ENCODE measurements at places on chromosomes 4 and X. TPM values are rescaled to one million over a fixed set of nuclear protein-coding genes. Genes with fewer than 3 reads are reported as not detected.

DNA sequence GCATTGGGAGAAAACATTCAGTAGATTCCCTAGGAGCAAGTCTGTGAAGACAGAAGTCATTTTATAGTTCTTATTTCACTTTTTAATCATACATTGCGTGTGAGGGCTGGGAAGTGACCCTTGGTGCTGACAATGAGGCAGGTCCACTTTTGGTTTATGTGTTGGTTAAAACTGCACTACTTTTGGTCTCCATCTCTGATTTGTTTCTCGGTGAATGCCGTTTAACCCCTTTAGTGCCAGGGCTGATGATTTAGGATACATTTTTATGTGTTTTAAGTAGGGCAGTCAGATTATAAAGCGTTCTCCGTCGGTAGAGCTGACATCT, 110.4 kb downstream of the AFF1 start:
- DNase-seq = no peak

GRCh38 chr4:26813698-26814097, 46.9 kb upstream of the STIM2 start:
- no peak for DNase-seq

- DNase-seq = peak; percentile 52
These were observed 210.0 kb upstream of the STK26 start for GRCh38 chrX:131812847-131813825.

DNA sequence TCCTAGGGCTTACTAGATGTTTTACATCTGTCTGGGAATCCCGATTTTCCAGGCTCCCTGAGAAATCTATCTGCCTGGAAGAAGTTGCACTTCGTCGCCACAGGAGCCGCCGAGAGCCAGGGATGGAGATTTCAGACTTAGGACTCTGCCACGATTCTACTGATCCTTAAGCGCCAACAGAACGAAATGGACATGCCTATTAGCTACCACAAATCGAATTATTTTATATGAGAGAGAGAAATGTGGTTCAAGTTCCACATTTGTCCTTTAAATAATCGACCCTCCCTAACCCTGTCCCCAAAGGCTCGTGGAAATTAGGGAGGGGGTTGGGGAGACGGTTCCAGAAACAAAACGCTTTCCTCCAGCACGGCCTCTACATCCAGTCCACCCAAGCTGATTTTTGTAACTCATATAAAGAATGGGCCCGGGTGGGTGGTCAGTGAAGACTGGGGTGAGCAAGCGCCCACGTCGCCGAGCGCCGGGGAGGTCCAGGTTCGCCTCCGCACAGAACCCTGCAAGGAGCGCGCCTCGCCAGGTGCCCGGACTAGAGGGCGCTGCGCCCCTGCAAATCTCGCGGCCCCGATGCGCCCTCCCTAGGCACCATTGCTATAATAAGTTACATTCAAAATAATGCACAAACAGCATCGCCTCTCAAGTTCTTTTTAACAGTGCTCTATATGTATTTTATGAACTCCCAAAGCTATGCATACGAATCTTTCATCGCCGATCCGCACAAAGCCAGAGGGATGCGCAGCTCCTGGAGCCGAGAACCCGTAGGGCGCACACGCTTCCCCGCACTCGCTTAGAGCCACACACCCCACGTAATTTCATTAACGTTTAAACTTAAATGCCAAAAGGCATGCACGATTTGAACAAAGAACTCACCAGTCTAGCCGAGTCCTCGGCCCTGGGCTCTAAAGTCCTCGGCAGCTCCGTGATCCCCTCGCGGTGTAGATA, 2.1 kb upstream of the FAT1 start:
- peak; percentile 53 for DNase-seq

- no peak for DNase-seq
These were observed 502.5 kb downstream of the GRXCR1 start for GRCh38 chr4:43394976-43395375.

GRCh38 chr4:89562746-89563145, 255.1 kb upstream of the GPRIN3 start:
- DNase-seq = no peak

DNA sequence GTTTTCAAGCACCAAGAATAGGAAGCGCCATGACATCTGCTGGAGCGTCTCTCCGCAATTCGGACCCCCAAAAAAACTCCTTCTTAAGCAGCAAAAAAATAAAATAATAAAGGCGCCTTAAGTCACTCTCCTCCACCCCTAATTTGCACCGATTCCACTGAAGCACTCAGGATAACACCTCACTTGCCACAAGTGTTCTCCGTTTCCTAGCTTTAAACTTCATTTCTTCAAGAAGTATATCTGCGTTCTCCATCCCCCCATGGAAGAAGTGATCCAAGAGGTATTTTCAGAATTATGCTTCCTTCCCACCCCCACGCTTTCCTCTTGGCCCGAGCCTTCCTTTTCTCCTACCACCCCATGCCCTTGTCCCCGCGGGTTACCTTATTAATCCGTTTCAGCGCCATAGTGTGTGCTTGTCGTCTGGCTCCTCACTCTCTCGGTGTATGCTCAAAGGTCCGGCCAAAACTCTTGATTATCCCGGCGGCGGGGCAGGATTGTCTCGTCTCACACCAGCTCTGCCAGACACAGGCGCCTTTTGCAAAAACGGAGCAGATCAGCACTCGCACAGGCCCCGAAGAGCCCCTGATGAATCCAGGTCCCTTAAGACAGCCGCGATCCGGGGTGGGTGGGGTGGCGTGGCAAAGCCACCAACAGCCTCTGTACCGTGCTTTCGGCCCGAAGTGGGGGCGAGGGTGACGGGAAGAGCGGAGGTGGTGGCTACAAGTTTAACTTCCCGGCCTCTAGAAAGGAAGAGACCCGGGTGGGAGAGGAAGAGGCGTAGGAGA, 1.1 kb downstream of the UBE2D3 start:
- DNase-seq = peak; percentile 32

DNA sequence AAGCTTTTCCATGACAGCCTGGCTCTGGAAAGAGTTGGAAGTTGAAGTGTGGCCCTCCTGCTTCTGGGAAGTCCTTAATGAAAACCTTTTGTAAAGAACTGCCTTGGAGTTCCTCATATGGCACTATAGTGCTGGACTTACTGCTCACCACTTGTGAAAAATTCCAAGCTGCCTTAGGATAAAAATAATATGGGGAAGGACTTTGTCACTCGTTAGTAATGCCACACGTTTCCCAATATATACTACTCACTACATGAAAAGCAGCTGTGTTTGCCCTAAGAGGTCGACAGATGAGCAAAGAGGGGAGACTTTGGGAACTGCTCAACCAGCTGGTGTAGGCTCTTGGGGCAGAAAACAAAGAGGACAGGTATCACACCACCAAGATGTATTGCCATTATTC, 11.7 kb downstream of the OPHN1 start:
- DNase-seq = no peak

DNA sequence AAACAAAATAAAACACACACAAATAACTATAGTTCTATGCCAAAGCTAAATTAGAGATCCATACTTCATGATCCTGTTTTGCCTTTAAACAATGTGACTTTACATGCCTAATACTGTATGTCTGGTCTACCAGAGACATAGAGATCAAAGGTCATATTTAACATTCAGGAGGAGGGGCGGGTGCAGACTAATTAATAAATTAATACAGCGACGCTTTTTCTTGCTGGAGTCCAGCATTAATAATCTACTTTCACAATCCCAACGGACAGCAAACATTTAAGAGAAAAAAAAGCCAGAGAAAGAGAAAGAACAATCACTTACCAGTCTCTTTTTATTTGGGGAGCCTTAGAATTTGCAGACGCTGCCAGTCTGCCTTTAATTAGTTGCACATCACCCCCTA, 509 bp downstream of the CXXC4 start:
- no peak for DNase-seq

- DNase-seq = peak; percentile 24
These were observed 239.6 kb downstream of the GRXCR1 start for GRCh38 chr4:43132010-43132582.

DNA sequence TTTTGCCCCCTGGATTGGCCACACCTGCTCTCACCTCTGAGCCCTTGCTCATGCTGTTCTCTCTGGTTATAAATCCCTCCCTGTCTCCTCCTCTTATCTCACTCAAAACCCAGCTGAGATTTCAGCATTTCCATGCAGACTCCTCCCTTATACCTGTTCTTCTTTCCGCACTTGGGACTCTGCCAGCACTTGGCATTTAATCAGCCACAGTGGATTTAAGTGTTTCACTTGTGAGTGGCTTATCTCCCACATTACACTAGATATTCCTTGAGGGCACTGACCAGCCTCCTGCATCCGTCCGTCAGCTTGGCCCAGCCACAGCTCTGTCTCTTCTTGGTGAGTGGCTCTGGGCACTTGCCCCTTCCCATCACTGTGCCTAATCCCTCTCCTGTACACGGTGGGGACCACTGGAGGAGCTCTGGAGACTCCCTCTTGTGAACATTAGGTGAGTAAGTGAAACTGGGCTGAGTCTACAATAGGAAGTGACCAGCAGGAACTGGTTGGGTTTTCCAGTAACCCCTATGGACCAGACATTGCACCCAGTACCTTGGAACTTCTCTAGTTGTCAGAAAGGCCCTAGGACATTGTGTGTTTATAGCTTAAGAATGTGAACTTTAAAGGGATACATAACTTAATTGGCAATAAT, 19.9 kb downstream of the FGFBP1 start:
- DNase-seq = no peak

DNA sequence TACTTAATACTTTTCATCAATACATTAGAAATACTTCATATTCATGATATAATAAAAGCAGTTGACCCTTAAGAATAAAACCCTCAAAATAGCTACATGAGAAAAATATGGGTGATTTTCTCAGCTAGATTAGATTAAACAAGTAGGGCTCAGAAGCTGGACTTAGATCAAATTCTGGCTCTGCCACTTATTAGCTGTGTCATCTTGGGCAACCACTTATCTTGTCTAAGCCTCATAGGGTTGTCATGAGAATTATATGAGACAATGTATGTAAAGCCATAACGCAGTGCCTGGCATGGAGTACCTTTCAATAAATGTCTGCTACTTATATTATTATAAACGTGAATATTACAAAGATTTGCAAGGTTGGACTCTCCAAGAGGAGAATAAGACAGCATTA, 84.3 kb upstream of the PGRMC2 start:
- DNase-seq = no peak

- DNase-seq = no peak
These were observed 242.2 kb upstream of the GK2 start for GRCh38 chr4:79650217-79650616.

- no peak for DNase-seq
These were observed 115.1 kb downstream of the RASGEF1B start for GRCh38 chr4:81356621-81357020.

- no peak for DNase-seq
These were observed 79.4 kb downstream of the USP46 start for GRCh38 chr4:52579602-52580272.

DNA sequence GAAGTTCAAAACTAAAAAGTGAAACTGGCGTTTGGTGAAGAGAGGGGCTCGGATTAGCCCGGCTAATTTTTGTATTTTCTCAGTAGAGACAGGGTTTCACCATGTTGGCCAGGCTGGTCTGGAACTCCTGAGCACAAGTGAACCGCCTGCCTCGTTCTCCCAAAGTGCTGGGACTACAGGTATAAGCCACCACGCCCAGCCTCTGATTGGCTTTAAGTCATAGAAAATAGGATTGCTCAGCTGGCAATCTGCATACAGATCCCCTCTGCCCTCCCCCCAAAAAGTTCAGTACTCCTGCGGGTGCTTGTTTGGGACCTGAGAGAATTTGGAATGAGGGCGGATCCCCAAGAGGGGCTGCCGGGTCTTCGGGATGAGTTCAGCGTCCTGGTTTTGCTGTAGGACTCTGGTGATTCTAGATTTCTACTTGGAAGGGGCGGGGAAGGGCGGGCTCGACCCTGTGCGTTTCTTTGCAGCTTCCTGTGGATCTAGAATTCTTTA, 537 bp upstream of the PRKX start:
- no peak for DNase-seq

GRCh38 chr4:52367282-52367830, 291.7 kb downstream of the USP46 start:
- DNase-seq = no peak

DNA sequence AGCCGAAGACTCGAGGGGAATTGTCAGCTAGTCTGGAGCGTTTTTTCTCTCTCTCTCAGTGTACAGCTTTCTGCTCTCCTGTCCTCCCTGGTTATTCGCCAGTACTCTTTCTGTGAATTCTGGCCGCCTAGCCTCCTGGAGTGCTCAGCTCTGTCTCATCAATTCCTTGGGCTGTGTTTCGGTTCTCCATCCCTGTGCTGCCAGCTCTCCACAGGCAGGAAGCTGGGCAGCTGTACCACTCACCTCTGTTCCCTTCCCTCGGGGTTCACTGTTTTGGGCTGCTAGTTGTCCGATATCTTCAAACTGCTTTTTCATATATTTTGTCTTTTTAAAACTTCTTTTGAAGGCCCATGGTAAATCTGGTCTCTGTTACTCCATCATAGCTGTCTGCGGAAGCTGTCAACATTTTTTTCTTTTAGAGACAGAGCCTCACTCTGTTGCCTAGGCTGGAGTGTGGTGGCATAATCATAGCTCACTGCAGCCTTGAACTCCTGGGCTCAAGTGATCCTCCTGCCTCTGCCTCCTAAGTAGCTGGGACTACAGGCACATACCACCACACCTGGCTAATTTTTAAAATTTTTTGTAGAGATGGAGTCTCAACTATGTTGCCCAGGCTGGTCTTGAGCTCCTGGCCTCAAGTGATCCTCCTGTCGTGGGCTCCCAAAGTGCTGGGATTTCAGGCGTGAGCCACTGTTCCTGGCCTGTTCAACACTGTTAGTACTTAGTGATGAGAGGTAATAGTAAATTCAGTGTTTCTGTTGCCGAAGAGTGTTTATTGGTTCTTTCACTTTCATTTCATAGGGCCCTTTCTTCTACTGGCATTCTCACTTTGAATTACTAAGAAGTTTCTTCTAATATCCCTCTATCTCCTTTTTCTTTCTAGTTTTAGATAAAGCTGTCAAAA, 18.6 kb downstream of the ZCCHC4 start:
- no peak for DNase-seq

GRCh38 chr4:17096692-17097091, 198.2 kb upstream of the LDB2 start:
- no peak for DNase-seq

DNA sequence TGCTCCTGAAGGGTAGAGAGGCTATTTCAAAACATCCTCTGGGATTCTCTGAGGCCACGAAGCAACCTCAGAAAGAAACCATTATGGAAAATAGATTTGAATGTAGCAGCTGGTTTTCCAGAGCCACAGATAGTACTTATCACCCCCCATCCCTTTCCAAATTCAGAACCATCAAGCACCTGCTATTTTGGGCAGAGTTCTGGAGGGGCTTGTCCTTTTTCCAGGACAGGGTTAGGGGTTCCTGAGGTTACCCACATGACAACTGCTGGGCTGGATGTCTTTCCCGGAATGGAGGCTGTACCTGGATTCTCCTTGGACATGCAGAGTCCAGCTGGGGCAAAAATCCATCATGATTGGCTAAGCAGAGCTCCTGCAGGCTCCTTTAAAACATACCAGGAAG, 22.0 kb upstream of the ZXDA start:
- no peak for DNase-seq

ERCC6L gene
- total RNA-seq = 0.13 TPM

FAT4 gene
- 44.8 TPM for total RNA-seq

CT83 gene
- total RNA-seq = not detected

HEPH gene
- total RNA-seq = 2.8 TPM

FDCSP gene
- not detected for total RNA-seq

GNRHR gene
- total RNA-seq = not detected

FAM184B gene
- total RNA-seq = not detected

PLAC8 gene
- total RNA-seq = 2.7 TPM

SLC7A11 gene
- total RNA-seq = 0.60 TPM

PDCL2 gene
- total RNA-seq = not detected

HMX1 gene
- not detected for total RNA-seq

Measured in omental fat pad (tissue), 4 donors.